ENCODE measurements at places on chromosomes 7 and 10. TPM values are rescaled to one million over a fixed set of nuclear protein-coding genes. Genes with fewer than 3 reads are reported as not detected.

The RPEL1 gene
- not detected for total RNA-seq

The POR gene
- 96.4 TPM for total RNA-seq

The GPR26 gene
- total RNA-seq = 16.1 TPM

The ANKRD2 gene
- total RNA-seq = 4.3 TPM

The SEMA3E gene
- total RNA-seq = 16.2 TPM

The JAKMIP3 gene
- total RNA-seq = 38.1 TPM

The SFTPD gene
- total RNA-seq = 1.7 TPM

The SHH gene
- 3.3 TPM for total RNA-seq

The CNPY1 gene
- not detected for total RNA-seq

The FZD8 gene
- total RNA-seq = 6.7 TPM
